ENCODE measurements at places on chromosomes 5 and 9.
A peak's percentile ranks its signal among the peaks of the same experiment; 100 is the strongest.

DNA sequence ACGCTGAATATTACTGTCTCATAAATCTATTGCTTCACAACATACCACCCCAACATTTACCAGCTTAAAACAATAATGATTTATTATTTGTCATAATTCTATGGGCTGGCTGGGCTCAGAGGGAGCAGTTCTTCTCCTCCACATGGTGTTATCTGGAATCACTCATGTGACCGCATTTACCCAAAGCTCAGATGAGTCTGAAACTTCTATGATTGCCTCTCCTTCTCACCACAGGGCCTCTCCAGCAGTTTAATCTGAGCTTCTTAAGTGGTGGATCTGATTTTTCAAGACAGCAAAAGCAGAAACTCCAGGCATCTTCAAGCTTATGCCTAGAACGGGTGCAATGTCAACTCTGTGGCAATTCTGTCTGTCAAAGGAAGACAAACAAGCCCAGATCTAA, 210.3 kb upstream of the ADRA1B start:
- DNase-seq: no peak

- no peak for DNase-seq
Measured at GRCh38 chr5:148887123-148887881, 60.9 kb downstream of the ADRB2 start.

GRCh38 chr9:92725766-92726165, 38.9 kb downstream of the BICD2 start:
- DNase-seq: no peak

DNA sequence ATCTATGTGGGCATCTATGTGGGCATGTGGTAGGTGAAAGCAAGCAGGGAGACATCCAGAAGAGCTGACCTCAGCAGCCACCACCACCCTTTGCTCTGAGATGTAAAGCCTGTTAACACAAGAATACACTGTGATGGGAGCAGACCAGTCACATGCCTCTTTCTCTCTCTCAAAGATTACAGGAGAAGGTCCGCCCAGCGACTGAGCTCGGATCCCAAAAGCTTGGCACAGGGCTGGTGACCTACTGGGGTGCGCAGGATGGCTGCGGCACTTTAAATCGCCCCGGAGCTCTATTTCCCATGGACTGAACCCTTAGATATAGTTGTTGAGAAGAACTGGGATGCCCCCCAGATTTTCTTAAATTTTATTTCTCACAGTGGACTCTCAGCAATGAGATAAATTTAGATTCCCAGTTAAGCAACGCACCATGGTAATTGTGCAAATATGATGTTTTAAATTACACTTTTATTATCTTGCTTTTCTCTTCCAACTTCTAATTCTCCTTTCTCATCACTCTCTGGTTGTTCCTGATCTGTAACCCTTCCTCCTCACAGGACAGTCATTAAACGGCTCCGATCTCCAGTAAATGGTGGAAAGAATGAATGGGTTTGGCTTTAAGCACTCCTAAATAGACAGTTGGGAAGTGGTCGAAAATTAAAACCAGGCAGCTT, 37.7 kb upstream of the ICE1 start:
- DNase-seq: no peak

GRCh38 chr5:69049151-69049550, 44.7 kb upstream of the SLC30A5 start:
- no peak for DNase-seq

- no peak for DNase-seq
Measured at GRCh38 chr5:149274939-149275338, 3.3 kb downstream of the AFAP1L1 start.

DNA sequence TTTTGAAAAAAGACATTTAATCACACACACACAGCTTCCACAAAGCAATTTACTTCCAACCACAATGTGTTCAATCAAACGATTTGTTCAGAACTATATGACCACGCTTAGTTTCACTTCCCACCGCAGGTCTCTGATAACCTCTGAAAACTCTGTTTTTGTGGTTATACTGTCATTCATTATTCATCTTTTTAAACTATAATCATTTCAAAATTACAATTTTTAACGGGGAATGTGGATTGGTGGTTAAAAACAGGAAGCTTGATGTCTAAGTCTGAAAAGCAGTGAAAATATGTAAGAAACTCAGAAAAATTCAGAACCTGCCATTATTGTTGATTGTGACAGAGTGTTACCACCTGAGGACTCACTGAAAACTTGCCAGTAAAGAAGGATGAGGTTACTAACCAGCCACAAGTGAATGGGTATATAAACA, 12.7 kb upstream of the TMEM174 start:
- no peak for DNase-seq

DNA sequence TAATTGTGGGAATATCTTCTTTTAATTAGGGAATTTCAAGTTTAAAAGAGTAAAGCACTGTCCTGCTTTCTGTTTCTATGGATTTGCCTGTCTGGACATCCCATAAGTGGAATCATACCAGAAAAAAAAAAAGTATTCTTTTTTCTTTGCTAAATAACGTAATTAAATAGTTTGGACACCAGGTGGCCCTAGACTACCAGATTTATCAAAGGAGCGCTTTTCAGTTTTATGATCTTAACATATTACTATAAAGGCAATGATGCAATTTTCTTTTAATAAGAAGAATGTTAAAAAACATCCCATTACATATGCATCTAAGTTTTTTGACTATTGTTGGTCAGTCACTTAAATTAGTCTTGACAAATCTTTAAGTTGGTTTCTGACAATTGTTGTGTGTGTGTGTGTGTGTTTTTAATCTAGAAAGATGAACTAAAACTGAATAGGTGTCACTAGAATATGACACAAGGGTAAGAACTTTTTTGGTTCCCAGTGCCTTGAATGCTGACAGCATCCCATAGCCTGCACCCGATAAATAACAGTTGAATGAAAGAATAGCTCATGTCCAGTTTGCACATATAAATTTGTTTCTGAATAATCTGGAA, 49.5 kb downstream of the C5orf22 start:
- peak; percentile 2 for DNase-seq

GRCh38 chr5:68268101-68268851, 52.7 kb downstream of the PIK3R1 start:
- DNase-seq: no peak

DNA sequence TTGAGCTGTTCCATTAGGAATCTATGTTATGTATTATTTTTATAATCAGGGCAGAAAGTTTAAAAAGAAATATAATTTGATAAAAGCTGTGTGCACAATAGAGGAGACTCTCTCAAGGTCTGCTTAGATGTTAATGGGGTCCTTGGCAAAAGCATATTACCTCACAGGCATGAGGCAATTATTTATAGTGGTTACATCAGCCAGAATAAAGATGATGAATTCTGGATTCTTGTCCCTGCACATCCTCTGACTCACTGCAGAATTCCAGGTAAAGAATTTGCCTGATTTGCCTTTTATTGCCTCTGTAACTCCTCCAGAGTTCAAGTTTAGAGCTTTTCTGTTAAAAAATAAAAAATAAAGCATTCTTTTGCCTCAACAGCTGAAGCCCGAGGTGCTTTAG, 253.6 kb downstream of the MAST4 start:
- no peak for DNase-seq

DNA sequence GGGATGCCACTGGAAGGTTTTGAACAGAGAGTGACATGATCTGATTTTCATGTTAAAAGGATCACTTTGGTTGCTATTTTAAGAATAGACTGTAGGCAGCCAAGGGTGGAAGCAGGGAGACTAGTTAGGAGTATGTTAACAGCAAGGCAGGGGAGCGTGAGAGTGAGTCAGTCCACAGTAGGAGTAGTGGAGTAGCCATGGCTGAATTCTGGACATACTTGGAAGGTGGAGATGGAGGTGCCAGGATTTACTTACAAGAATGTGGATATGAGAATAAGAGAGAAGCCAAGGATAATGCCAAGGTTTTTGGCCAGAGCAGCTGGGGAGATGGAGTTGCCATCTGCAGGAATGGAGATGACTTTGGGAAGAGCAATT, 118.8 kb downstream of the GALNT10 start:
- no peak for DNase-seq

DNA sequence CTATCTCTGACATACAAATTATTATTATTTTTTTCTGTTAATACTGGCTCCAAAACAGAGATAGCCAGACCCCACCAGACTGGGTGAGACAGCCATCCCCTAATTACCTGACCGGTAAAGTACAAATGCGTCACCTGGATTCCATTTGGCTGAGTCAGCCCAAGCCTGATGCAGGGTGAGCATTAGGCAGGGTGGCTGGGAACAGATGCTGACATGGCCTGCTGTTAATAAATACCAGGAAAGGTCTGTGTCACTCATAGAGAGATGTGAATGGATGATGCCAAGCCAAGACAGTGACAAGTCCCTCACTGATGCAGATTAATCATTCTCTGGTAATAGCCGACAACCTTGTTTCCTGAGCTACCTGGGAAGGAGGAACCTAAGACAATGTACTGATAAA, 183.5 kb downstream of the TRIM32 start:
- DNase-seq: no peak

DNA sequence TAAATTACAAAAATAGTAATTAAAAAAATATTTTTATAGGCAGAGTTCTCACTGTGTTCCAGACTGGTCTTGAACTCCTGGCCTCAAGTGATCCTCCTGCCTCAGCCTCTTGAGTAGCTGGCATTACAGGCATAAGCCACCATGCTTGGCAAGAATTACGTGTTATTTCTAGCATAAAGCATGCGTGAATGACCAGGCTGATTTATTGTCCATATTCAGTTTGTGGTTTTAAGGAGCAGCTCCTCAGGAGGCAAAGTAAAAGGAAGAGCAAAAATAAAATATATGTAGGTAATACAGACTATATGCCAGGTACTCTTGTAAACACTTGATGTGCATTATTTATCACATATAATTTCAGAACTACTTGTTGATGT, 7.1 kb upstream of the CD180 start:
- DNase-seq: no peak

- no peak for DNase-seq
Measured at GRCh38 chr9:122106576-122106975, 13.5 kb upstream of the TTLL11 start.

DNA sequence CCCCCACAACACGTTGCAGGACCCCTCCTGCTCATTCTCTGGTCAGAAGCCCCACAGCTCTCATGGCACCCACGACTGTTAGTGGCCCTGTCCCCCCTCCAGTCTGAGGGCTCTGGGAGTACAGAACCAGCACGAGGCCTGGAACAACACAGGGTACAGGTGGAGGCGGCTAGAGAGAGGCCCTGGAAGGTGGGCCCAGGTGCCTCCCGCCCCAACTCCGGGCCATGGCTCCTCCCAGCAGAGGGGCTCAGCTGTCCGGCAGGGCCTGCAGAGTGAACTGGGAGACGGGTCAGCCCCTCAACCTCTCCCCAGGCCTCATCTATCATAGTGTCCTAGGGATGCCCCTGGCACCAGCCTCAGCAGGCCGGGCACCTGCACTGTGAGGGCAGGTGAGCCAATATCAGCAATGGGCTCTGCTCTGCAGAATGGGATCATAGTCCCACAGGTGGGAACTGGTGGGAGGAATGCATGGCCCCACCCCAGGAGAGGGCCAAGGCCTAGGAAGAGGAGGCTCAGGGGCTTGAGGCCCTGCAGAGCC, 58.6 kb downstream of the BARX1 start:
- no peak for DNase-seq

- no peak for DNase-seq
Measured at GRCh38 chr5:6715758-6716628, 2.8 kb downstream of the TENT4A start.

GRCh38 chr5:14153932-14154731, 11.0 kb downstream of the TRIO start:
- DNase-seq: no peak

DNA sequence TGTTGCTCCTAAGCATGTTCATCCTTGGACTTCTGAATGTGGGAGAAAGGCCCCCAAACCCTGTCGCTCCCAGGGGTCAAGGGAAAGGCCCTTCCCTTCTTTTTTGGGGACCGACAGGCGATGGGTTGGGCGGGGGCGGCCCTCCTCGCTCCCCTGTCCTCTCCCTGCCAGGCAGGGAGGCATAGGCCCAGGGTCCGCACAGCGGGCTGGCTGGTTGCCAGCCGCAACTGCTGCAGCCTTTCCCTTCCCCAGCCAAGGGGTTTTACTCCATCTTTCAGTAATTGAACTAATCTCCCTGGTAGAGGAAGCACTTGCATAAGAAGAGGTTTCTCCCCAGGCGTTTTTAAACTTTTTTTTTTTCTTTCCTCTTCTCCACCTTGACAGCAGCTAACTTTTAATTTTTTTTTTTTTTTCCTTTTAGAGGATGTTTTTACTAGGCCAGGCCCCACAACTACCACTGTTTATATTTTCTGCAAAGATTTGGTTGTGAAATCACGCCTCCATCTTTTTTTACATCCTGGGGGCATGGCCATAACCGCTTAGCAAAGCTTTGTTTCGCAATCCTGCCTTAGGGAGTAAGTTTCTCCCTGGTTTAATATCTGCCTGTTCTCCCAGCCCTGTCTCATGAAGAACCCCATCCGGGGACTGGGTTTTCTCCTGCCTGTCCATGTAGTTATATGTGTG, 216.9 kb upstream of the ZNF608 start:
- DNase-seq: no peak

GRCh38 chr9:95545831-95546567, 29.2 kb upstream of the PTCH1 start:
- DNase-seq: no peak

GRCh38 chr5:41365369-41365768, 145.0 kb downstream of the PLCXD3 start:
- no peak for DNase-seq

DNA sequence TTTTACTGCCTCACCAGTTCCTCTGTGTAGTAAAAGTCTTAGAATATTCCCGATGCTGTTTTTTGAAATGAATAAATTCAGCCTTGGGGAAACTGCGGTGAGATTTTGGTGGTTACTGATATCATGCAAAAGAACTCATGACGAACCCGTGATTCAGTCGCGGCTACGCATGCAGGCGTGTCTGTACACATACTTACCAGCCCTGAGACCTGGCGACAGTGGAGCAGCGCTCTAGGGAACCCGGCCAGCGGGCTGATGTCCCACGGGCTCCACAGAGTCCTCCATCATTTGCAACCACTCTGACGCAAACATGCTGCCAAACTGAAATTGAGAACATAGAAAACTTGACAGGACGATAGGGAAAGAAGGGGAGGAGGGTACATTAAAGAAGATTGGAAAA, 315.6 kb upstream of the DAB2 start:
- no peak for DNase-seq

GRCh38 chr5:141910271-141910673, 13.4 kb upstream of the DELE1 start:
- DNase-seq: no peak

DNA sequence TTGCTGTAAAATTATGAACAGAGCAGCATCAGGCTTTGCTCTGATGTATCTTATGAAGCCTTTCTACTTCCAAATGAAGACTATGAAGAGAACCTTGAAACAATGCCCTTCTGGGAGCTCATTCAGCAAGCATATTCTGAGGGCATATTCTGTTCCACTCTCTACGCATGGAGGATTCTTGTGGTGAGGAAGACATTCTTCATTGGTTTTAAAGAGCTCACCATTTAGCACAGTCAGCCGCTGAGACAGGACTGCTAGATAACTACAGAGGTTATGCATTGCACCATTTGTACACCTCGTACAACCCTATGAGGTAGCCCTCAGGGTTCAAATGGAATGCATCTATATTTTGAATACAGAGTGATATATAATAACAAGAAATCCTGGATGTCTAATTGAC, 61.0 kb downstream of the INVS start:
- DNase-seq: no peak

- no peak for DNase-seq
Measured at GRCh38 chr9:70588381-70588780, 173.9 kb upstream of the KLF9 start.

- DNase-seq: no peak
Measured at GRCh38 chr5:42467981-42468524, 44.8 kb downstream of the GHR start.

GRCh38 chr5:83118471-83118870, 41.1 kb downstream of the XRCC4 start:
- DNase-seq: no peak
